ENCODE measurements at places on chromosomes 5 and 9.
A peak's percentile ranks its signal among the peaks of the same experiment; 100 is the strongest.

GRCh38 chr9:77421506-77422265, 226.4 kb downstream of the GNA14 start:
- no peak for DNase-seq

GRCh38 chr5:36670548-36670947, 64.1 kb downstream of the SLC1A3 start:
- DNase-seq: no peak

DNA sequence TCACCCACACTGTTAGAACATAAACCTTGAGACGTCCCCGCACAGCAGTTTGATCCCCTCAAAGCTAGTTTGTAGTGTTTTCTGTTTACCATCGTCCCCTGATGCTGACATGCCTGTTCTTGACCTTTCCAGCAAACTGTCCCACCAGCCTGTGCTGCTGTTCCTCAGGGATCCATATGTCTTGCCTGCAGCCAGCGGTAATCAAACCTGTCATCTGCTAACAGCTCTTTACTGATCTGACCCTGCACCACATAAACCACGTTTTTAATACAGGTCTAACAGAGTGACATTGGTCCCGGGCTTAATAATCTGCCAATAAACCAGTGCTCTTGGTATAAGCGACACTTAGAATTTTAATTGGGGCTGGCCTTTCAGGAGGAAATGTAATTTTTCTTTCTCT, 34.7 kb downstream of the PPIC start:
- no peak for DNase-seq

GRCh38 chr9:88503081-88503844, 31.7 kb upstream of the NXNL2 start:
- DNase-seq: no peak

- no peak for DNase-seq
These were observed 117.7 kb downstream of the STARD4 start for GRCh38 chr5:111394586-111394985.

DNA sequence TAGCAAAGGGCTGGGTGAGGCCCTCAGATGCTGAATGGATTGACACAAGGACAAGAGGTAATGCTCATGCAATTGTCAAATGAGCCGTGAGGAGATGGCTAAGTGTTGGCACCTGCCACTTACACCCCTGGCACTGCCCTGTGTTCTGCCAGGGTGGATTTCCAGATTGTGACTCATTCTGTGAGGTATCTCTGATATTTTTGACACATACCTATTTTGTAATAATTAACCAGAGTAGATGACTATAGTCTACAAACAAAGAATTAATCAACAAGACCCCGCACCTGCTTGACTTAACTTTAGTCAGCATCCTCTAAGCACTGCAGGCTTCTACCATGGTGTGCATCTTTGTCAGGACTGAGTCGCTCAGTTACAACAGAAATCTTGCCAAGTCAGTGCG, 200.8 kb downstream of the DIRAS2 start:
- DNase-seq: no peak

DNA sequence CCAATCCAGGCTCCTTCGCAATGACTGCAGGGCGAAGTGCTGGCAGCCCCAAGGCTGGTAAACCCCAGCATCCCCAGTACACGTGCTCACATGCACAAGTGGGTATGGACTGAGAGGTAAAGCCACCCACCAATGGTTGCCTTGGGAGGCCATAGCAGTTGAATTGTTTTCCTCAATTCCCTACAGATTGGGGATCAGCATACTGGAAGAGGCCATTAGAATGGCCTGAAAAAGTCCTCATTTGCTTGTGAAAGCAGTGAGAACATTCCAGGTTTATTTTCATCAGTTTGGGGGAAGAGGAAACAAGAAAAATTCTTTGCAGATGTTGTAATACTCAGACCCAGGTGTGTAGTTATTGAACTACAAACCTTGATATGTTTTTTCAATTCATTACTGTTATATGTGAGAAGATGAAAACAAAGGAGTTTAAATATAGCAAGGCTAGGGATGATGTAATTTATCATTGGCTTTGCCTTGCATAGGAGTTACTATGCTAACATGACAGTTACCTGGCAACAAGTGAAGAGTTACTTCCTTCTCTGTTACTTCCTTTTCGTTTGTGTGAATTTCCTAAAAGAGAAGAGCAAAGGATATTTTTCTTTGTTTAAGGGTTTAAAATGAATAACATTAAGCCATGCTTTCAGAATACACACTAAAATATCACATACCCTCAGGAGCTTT, 36.4 kb downstream of the MTMR12 start:
- DNase-seq: no peak

- DNase-seq: no peak
These were observed 368 bp upstream of the CCDC180 start for GRCh38 chr9:97307091-97307490.

GRCh38 chr5:18403941-18404438, 769.7 kb downstream of the TAF11L14 start:
- no peak for DNase-seq

- DNase-seq: no peak
These were observed 35.9 kb downstream of the APTX start for GRCh38 chr9:32965566-32965965.

GRCh38 chr5:179051784-179052183, 8.4 kb upstream of the ZNF354C start:
- no peak for DNase-seq

GRCh38 chr5:136066661-136067271, 38.0 kb downstream of the TGFBI start:
- no peak for DNase-seq

DNA sequence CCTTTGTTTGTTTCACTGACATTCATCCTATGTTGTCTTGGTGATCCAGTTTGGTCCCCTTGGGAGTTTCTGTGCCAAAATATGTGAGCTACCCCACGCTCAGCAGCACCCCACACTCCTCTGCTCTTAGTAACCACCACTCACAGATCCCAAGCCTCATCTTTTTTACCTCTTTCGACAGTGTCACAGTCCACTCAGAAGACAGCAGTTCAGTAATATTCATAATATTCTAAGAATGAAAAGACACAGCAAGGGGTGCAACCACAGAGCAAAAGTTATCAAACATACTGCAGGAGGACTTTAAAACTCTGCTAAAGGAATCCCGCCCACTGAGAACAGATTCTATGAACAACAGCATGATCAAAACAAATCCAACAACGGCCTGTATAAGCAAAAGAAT, 28.2 kb downstream of the RNF130 start:
- no peak for DNase-seq

GRCh38 chr5:92353107-92354030, 970.3 kb upstream of the ARRDC3 start:
- no peak for DNase-seq

DNA sequence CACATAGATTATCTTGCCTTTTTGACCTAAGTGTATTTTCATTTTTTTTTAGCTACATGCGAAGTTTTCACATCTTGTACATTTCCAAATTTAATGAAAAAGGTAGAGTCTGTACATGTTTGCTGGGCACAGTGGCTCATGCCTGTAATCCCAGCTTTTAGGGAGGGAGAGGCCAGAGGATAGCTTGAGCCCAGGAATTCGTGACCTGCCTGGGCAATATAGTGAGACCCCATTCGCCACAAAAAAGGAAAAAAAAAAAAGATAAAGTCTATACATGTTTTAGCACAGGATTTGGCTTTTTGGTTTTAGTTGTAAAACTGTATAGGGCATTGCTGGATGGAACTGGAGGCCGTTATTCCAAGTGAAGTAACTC, 28.8 kb downstream of the RAI14 start:
- no peak for DNase-seq

DNA sequence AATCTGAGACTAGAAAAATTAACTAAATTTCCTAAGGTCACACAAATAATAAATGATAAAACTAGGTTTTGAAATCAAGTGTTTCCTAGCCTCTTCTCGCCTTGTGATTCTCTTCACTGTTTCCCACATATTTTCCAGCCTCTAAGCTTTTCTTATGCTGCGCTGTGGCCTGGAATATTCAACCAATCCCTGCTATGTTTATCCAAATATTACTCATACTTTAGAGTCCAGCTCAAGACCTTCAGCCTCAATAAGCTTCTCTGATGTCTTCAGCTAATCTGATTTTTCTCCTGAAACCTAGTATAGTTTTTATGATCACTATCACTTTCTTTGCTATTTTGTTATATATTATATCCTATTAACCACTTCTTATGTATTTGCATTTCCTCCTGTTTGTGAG, 303.1 kb upstream of the CDH6 start:
- DNase-seq: no peak

GRCh38 chr5:170353961-170354360, 35.2 kb downstream of the KCNMB1 start:
- no peak for DNase-seq

DNA sequence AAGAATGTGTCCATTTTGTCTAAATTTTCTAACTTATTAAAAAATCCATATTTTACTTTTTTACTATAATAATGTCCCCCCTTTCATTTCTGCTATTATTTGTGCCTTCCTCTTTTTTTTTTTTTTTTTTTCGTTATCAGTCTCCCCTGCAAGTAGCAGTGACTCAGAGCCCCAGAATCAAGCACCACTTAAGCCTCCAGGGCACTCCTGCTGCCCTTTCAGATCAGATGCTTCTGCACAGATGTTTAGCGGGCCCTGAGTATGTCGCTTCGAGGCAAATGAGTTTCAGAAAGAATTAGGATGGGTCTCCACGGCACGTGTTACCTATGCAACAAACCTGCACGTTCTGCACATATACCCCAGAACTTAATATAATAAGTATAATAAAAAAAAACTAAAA, 11.7 kb downstream of the MED7 start:
- DNase-seq: no peak

- no peak for DNase-seq
These were observed 445.5 kb downstream of the GABRG2 start for GRCh38 chr5:162512935-162513565.

- no peak for DNase-seq
These were observed 8.2 kb upstream of the PHYKPL start for GRCh38 chr5:178240766-178241165.

DNA sequence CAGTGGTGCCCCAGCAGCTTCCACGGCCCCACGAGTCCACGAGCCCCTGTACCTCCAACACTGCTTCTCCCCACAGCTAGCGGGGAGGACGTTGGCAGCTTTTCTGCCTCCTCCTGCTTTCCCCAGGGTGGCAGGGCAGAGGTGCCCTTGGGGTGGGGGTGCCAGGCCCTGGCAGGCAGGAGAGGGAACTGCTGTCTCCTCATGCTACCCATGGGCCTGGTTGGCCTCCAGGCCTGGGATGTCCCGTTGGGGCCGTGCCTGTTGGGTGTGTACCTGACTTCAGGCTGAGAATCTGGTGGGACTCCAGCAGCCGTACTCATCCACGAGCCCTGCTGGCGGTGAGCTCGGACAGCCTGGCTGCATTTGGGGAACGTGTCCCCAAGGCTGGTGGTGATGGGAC, 27.3 kb downstream of the RXRA start:
- no peak for DNase-seq

DNA sequence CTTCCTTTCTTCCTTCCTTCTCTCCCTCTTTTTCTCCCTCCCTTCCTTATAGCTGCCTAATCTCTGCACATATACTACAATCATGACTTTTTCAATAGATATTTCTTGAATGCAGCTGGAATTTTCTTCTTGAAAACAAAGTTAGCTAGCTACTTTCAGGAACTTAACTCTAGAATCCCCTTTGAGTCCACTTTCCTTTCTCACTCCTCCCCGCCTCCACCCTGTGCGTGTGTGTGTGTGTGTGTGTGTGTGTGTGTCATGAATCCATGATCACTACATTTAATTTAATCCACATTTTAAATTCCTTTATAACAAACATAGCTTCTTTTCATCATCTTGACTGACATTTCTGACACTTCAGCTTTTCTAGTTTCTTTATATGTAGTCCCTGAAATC, 167.5 kb upstream of the KLF9 start:
- no peak for DNase-seq

GRCh38 chr9:117938086-117938485, 233.9 kb downstream of the TLR4 start:
- no peak for DNase-seq

DNA sequence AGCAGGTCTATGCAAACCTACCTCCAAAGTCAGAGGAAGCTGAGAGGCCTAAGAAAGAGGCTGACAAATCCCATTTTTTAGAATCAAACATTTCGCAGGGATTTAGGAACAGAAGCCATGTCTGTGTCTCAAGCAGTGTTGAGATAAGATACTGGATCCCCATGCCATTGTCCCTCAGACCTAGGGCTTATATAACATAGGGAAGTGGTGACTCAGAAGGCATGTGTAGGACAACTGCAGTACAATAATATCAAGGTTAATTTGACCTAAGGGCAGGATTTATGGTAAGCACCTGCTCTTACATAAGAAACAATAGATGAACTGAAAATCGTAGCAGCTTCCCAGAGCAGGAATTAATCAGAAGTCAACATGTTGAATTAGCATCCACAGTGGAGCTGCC, 459.4 kb downstream of the ANXA1 start:
- DNase-seq: no peak

DNA sequence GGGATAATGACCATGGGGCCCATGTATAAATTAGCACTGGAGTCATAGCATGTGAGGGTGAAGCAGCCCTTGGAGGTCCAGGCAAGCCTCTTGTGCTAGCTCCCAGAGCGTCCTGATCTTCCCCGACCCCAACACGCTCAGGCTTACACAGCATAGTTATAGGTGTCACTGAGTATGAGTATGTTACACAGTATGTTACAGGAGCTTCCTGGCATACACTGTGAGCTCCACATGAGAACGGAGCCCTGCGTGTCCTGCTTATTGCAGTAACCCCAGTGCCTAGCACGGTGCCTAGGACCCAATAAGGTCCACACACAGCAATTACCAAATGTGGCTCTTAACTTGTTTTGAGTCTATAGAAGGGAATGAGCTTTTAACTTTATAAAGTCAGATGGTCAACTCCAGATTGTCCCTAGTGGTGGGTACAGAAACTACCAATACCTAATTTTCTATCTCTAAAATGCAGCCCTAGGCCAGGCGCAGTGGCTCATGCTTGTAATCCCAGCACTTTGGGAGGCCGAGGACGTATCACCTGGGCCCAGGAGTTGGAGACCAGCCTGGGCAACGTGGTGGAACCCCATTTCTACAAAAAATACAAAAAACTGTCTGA, 64.1 kb downstream of the PLAC8L1 start:
- no peak for DNase-seq

DNA sequence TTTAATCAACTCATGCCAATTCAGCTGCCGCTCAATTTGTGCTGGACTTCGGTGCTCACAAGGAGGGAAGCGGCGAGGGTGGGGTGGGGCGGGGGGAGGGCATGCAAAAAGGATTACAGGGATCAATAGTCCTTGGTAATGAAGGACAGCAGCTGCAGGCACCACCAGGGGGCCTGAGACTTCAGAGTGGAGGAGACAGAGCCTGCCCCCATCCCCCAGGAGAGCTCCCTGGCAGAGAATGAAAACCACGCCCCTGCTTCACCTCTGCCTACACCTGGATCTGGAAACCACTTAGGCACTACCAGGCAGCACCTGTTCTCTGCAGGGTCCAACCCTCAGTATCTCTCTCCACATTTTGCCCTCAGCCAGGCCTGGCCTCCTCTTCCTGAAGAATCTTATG, 155.6 kb downstream of the TRIM32 start:
- DNase-seq: no peak

- peak; percentile 25 for DNase-seq
These were observed 24.5 kb downstream of the C9orf152 start for GRCh38 chr9:110183208-110184145.

- no peak for DNase-seq
These were observed 157.8 kb downstream of the NTRK2 start for GRCh38 chr9:84827216-84827765.

GRCh38 chr5:154756009-154756867, 1.1 kb downstream of the LARP1 start:
- DNase-seq: peak; percentile 32

All from effector memory CD4-positive, alpha-beta T cell (primary cell).